Activated naive CD8-positive, alpha-beta T cell treated with anti-CD3 and anti-CD28 coated beads, Interleukin-2, amount 50 U/mL, for 16 hours (primary cell): ENCODE measurements at places on chromosomes 5 and 9.

GRCh38 chr9:76592091-76592973 lies 133.3 kb downstream of the GCNT1 start:
- no peak for DNase-seq

DNA sequence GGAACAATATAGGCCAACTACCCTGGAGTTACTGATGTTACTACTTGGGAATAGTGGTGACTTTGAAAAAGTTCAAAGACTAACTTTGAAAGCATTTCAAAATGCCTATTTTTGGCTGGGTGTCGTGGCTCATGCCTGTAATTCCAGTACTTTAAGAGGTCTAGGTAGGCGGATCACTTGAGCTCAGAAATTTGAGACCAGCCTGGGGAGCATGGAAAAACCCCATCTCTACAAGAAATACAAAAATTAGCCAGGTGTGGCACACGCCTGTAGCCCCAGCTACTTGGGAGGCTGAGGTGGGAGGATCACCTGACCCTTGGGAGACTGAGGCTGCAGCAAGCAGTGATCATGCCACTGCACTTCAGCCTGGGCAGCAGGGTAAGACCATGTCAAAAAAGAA lies 105.3 kb downstream of the ARRDC3 start:
- no peak for DNase-seq

DNA sequence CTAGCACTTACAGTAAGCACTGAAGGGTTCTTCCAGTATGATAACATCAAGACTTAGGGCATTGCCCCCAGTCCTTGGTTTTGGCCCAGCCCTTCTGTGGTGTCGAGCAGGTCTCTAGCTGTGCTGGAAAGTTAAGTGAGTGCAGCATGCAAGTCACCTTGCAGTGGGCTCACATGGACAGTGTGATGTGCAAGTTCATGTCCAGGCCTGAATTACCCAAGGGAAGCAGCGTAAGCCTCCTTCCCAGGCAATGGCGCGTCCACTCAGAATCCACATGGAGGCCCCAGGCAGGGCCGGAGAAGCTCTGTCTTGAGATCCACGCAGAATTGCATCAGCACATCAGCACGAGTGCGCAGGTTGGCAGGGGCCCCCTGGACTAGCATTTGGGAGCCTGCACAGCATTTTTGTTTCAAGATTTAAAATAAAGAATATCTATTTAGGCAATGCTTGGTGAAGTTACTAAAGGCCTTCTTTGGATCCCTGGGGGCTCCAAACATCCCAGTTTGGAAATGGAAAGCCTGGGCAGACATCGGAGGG lies 108.4 kb upstream of the ALDH1B1 start:
- no peak for DNase-seq

DNA sequence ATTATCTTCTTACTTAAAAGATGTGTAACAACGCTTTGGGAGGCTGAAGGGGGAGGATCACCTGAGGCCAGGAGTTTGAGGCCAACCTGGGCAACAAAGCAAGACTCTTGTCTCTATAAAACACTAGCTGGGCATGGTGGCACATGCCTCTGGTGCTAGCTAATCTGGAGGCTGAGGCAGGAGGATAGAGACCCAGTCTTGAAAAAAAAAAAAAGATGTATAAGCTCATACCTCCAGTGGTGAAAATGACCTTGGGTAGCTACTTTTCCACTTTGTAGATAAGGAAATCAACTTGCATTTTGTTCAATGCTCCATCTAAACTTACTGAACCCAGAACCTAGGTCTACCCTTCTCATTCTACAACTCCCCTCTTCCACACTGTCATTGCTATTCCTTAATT lies 16.6 kb downstream of the ARRDC3 start:
- DNase-seq = no peak

GRCh38 chr9:93874242-93874641 lies 80.9 kb downstream of the BARX1 start:
- no peak for DNase-seq

DNA sequence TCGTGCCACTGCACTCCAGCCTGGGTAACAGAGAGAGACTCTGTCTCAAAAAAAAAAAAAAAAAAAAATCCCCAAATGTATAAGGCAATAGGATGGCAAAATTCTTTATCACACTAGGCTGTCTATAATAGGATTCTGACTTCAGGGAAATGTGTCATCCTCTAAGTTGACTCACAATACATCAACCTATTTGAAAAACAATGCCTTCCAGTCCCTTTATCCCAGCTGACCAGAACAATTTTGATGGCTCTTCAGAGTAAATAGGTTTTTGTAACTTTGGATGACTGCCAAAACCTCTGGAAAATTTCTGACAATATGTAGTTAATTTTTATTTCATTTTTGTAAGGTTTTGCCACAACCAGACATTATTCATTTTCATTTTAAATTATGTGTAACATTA lies 184.1 kb downstream of the CCDC192 start:
- DNase-seq = no peak

GRCh38 chr9:104269996-104270963 lies 176.2 kb downstream of the SMC2 start:
- no peak for DNase-seq

DNA sequence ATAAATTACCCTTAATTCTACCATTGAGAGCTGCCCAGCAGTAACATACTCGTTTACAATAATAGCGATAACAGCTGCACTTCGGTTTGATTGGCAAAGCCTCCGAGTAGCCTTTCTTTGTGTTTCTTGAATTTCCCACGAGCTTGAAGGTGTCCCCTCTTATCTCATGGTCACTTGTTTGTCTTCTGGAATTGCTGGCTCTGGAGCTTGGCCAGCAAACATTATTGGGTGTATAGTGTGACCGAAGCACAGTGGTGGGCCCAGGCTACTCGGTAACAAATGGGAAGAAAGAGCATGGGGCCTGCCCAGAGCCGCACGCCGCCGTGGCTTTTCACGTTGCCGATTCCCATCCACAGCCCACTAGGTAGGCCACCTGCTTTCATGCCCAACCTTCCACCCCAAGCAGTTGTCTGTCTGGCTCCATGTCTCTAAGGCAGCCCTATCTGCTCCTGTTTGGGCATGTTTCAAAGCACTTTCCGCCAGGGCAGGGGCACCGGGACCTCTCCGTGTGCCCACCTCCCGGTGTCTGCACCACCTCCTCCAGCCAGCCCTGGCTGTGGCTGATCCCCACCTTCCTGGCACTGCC lies 8.7 kb downstream of the STKLD1 start:
- no peak for DNase-seq

GRCh38 chr5:53568871-53569270 lies 8.4 kb downstream of the NDUFS4 start:
- no peak for DNase-seq

GRCh38 chr9:71729816-71730526 lies 38.3 kb downstream of the CEMIP2 start:
- no peak for DNase-seq

DNA sequence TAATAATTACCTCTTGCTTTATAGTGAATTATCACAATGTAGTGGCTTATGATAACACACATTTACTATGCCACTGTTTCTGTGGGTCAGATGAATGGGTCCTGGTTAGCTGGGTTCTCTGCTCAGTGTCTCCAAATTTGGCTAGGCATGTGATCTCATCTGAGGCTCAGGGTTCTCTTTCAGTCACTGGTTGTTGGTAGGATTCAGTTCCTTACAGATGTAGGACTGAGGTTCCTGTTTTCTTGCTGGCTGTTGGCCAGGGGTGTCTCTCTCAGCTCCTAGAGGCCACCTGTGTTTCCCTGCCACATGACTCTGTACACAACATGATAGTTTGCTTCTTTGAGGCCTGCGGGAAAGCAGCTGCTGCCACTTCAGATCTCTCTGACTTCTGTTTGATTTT lies 7.1 kb downstream of the NFX1 start:
- DNase-seq = no peak

DNA sequence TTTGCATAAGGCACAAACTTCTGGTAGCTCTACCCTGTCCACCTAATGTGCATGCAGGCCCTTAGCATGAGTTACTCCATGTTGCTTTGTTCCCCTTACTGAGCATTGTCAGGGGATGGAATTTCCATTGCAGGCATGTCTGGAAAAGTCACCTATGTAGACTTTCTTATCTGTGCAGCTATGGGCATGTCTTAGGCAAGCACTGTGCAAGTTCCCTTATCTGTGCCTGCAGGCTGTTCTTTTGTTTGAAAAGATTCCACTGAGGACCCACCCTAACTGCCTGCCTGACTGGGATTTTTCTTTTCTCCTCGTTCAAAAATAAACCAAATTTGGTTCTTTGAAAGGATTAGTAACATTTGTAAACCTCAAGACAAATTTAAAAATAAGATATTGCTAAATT lies 587.0 kb downstream of the CDH18 start:
- no peak for DNase-seq

GRCh38 chr9:126832440-126832839 lies 27.6 kb downstream of the ZBTB43 start:
- DNase-seq = no peak

- DNase-seq = no peak
Observed at GRCh38 chr9:72983056-72983455, 30.2 kb upstream of the ALDH1A1 start.

DNA sequence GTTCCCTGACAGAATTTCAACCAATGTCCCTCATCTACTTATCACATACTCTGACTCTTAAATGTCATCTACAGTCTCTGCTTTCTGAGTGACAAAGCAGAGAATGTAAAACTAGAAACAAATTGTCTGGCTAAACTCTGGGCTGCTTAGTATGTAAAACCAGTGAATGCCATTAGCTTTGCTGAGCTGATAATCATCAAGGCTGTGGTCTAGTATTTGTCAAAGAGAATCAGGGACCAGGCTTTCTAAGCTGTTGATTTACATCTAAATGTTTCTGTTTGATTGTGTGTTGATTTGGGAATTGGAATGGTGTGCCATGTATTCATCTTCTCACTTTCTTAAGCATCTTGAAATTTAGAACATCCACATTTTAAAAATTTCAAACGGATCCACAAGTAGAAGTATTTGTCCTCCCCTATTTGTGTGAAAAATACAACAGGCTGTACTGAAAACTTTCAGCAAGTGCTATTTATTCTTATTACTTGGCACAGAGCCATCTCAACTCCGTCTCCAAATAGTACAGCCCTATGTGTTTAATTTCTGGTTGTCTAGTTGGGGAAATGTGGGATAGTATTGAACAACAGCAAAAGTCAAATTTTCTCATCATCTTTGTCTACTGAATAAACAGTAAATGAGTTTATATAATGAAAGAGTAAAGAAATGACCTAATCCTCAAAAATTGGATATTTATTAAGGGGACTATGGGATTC lies 251.5 kb downstream of the KCTD16 start:
- DNase-seq = no peak

DNA sequence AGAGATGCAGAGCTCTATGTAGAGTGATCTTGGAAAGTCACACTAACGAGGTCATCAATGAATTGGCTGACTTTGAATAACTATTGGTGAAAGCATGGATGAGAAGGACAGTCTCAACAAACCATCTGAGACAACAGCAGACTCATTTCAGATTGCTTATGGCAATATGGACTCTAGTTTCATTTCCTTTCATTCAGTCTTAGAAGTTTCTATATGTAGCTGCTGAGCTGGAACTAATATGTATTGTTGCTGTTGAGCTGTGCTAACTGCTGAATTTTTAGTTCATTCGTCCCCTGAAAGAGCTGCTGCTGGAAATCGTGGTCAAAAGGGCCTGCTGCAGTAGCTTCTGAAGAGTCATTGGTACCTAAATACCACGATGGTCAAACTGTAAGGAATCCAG lies 31.3 kb downstream of the TNFSF15 start:
- DNase-seq = no peak
